Skeletal muscle cell (primary cell): ENCODE measurements at places on chromosomes 6 and 20.

- peak; percentile 93 for DNase-seq
Observed at GRCh38 chr20:1830240-1830639, 65.0 kb upstream of the SIRPA start.

DNA sequence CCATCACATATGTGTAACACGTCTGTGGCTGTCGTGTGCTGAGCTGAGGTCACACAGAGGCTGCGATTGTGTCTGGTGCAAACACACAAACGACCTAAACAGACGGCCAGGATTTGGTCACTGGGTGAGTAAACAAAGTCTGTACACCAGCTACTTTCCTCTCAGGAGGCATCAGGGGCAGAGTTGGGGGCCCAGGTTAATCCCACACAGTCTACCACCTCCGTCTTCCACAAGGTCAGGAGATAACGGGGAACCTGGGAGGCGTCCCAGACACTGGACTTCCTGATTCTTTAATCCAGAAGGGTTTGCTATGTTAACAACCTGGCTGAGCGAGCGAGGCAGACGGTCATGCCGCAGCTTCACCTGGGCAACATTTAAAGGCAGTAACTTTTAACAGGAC is 1.5 kb downstream of the DACT2 start:
- DNase-seq, result no peak

GRCh38 chr6:33839399-33840047 is 35.7 kb upstream of the MLN start:
- DNase-seq, result no peak

DNA sequence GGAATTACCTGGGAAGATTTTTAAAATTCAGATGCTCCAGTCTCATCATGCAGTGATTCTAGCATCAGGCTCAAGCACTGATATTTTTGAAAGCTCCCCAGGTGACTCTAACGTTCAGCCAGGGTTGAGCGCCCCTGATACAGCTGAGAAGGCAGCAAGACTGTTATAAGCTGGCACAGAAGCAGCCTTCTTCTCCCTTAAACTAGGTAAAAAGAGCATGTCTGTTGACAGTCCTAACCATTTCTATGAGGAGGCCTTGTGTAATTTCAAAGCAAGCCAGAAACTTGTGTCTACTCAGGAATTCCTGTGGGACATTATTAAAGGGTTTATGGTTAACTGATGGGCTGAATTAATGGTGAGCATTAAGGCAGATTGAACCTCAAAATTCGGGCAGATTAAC is 141.9 kb downstream of the PDE7B start:
- DNase-seq, result no peak

GRCh38 chr20:19594896-19595295 is 163.2 kb upstream of the RIN2 start:
- DNase-seq, result no peak

- DNase-seq, result peak; percentile 7
Observed at GRCh38 chr6:1143655-1144054, 168.2 kb upstream of the FOXQ1 start.

- DNase-seq, result no peak
Observed at GRCh38 chr6:1729133-1729749, 119.5 kb downstream of the FOXC1 start.

GRCh38 chr20:36569847-36570429 is 3.5 kb upstream of the TGIF2 start:
- DNase-seq, result no peak

GRCh38 chr6:161590961-161591627 is 317.2 kb upstream of the AGPAT4 start:
- DNase-seq, result no peak

DNA sequence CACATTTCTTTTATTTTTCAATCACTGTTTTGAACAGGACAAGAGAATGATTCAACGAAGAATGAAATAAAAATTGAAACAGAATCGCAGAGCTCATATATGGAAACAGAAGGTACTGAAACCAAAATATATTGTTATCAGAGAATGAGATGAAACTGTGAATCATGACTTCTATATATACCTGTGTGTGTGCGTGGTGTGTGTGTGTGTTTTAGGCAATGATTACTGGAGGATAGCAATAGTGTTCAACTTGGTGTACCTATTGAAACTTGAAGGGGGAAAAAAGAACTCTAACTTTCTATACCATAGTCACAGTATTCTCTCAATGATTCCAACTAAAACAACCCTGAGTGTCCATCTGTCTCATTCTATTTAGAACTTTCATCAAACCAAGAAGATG is 586.6 kb downstream of the KIF16B start:
- no peak for DNase-seq

GRCh38 chr6:142155091-142155490 is 8.0 kb downstream of the VTA1 start:
- DNase-seq, result no peak

- no peak for DNase-seq
Observed at GRCh38 chr6:138524526-138524925, 25.2 kb upstream of the NHSL1 start.

DNA sequence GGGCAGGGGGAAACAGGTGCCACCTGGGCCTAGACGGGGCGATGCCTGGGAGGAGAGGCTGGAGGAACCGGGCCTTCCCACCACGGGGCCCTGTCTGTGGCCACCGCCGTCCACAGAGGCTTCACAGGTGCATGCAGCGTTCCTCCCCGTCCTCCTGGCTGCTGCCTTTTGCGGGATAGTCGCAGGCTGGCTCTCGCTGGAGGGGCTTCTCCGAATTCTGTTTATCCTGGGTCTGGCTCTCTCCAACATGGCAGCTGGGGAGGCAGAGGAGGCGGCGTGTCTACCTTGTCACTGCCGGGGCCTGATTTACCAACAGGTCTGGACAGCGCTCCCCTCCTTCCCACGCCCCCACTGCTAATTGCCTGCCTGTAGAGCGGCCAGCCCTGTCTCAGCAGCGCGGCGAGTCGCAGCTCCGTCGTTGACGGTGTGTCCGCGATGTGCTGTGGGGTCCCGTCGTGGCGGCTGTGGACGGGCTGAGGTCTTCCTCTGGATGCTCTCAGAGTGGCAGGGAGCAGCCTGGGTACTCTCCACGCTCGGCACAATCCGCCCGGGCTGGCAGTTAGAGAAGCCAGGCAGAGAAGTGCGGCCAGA is 262.9 kb downstream of the TAF4 start:
- no peak for DNase-seq

DNA sequence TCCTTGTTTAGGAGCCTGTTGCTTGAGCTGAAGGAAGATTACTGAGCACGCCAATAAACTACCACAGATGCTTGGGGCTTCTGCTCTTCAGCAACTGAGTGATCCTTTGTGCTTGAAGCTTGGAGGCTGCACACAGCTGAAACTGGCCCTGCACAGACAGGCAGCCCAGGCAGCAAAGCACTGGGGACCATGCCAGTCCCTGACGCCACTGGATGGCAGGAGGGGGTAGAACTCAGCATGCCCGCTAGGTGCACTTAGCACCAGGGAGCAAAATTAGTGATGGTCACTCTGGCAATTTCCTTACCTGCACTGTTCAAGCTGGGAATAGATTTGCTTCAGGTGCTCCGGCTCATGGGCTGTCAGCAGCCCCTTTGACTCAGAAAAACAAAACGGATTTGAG is 91.5 kb downstream of the FAM50B start:
- no peak for DNase-seq

DNA sequence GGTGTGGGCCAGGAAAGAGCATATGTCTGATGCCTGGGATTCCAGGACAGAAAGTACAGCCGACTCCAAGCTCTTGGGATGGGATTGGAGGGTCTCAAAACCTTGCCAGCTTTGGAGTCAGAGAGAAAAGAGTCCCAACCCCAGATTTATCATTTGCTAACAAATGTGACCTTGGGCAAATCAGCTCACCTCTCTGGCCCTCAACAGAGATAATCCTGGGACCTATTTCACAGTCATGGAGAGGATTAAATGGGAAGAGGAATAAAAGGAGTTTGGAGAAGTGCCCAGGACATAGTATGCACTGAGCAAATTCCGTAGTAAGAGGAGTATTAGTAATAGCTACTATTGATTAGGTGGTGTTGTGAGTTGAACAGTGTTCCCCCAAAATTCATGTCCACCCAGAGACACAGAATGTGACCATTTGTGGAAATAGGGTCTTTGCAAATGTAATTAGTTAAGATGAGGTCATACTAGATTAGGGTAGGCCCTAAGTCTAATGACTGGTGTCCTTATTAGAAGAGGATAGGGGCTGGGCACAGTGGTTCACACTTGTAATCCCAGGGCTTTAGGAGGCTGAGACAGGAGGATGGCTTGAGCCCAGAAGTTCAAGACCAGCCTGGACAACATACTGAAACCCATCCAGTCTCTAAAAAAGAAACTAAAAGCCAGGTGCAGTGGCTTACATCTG is 17.1 kb downstream of the RIPOR3 start:
- no peak for DNase-seq

GRCh38 chr6:23181356-23182110 is 612.2 kb downstream of the HDGFL1 start:
- DNase-seq, result no peak

DNA sequence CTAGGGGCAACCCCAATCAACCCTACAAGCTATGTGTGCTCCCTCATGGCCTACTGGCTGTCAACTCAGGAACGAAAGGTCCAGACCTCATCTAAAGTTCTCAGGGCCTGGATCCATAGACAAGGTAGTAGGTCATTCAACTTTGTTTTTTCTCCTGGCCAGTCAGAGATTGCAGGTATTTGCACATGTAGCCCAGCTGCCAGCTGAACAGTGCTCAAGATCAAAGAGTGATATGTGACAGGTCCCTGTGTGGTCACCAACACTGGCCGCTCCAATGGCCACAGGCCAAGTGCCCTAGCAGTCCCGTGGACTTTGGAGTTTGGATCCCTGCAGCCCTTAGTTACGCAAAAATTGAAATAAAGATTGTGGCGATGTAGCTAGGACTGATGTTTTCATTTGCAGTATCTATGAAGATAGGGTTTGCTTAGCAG is 60.6 kb upstream of the ATXN1 start:
- DNase-seq, result no peak

DNA sequence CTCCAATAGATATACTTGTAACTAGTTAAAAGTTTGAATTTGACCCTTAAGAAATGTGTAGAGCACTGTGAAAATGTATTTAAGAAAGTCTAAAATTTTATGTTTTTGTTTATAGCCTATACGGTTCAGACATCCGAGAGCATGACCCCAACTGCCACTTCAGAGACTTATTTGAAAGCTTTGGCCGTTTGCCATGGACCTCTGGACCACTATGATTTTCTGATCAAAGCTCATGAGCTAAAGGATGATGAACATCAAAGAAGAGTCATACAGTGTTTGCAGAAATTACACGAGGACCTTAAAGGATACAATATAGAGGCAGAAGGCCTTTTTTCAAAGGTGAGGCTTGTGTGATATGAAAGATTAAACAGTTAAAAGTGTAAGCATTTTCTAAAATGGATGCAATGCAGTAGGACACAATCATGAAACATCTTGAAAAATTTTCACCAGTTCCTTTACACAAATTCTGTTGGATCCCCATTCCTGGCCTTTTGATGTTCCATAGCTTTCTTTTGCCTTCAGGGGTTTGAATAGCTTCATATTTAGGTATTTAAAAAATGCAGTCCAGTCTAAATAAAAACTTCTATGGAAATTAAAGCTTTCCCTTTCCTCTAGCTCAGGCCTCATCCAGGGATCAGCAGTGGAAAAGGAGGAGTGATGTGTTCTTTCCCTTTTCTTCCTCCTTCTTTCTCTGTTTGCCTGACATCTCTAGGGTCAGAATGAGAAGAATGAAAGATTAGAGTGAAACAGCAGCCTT is 29.0 kb downstream of the AFG1L start:
- DNase-seq, result no peak

DNA sequence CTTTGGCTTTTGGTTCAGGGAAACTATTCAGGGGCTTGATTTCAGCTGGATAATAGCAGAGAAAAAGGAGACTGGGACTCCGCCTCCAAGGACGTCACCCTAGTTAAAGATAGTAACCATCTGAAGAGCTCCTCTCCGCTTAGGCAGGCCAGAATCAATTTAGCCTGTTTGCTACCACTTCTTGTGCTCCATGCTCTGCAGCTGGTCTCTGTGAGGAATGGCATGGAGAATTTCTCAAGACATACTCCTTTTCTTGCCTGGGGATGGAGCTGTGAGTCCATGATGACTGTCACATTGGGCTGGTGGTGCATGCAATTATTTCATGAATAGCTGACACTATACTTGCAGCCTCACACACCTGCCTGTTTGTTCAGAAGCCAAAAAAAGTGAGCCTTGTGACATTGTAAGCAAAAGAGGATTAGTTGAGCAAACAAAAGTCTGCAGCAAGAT is 61.4 kb downstream of the TXLNB start:
- DNase-seq, result peak; percentile 43

GRCh38 chr20:35263532-35264341 is 14.2 kb downstream of the MMP24OS start:
- DNase-seq, result no peak

DNA sequence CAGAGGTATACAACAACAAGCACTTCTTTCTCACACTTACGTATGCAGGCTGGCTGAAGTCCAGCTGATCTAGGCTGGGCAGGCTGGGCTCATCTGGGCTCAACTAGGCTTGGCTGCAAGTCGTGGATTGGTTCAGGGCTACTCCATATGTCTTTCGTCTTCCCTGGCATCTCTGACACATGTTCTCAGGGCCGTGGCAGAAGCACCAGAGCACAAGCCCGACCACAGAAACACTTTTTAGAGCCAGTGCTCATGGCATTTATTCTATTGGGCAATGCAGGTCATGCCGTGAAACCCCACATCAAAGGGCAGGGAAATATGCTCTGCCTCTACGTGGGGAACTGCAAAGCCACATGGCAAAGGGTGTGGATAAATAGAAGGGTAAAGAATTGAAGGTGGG is 93.8 kb downstream of the RIN2 start:
- no peak for DNase-seq

DNA sequence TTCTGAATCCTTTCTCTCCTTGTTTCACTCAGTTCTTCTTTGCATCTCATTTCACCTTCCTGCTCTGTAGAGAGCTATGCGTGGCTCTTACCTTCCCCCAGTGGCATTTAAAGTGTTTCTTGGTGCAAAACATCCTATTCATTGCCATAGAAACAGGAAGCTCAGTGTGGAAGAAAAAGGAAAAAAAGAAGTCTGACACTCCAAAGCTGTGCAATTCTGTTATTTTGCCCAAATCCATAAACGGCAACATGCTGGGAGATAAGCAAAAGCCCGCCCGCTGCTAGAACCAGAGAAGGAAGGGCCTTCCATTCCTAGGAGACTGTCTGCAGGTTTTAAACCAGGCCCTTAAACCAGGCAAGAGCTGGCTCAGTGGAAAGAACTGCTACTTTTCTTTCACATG is 247.1 kb downstream of the HIVEP2 start:
- no peak for DNase-seq
